Activated CD4-positive, alpha-beta T cell treated with anti-CD3 and anti-CD28 coated beads for 24 hours (primary cell): ENCODE measurements at places on chromosomes 6 and 20.

DNA sequence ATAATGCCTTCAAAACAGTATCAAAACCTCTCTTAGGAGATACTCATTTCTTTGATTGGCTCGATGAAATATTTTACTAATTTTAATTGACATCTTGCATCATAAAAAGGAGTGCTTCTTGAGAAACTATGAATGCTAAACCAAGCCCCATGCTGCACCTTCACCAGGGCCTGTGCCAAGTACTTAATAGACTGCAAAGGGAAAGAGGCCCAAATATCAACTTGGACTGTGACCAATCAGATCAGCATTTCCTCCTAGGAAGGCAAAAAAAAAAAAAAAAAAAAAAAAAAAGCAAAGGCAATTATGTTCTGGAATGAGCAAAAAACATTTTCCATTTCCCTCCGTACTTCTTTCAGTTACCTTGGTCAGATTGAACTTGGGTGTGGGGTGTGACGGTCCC lies 253.0 kb upstream of the SOX4 start:
- no peak for DNase-seq

DNA sequence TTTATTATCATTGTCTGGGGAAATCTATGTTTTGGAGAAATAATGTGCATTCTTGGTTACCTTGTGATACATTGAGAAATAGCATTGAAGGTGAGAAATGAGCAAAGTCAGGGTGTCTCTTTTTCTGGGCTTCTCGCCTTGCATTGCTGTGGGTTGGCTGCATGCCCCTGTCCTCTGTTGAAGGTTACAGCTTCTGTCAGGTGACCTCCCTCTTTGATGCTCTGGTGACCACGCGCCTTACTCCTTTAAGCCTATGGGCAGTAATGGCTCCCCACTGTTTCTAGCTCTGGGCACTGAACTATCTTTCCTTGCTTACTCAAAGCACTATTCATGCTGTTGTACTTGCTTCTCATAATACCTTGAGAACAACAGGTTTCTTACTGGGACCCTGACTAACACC lies 14.6 kb downstream of the ADGRB3 start:
- no peak for DNase-seq

DNA sequence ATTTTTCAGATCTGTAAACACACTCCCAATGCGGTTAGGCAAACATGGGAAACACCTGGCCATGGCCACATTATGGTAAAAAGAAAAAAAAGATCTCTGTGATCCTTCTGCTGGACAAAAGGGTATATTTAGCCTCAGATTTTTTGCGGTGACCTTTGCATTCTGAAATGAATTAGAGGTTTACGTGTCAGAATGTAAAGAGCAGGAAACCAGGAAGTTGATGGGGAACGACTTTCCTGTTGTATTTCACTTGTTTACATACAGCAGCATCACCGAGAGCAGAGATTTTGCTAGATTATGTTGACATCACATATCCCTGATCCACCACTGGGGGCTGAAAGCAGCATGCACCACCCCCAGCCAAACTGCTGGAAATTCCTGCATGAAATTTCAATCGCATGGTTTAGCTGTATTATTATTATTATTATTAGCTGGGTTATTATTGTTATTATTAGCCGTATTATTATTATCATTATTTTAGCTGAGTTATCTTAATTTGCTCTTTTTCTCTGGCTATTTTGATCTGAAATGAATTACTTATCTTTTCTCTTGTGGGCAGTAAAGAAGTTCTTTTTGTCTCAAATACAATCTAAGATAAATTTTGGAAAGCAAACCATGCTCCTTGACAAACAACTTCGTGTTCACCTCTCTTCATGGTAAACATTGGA lies 189.4 kb downstream of the ZFP64 start:
- no peak for DNase-seq

DNA sequence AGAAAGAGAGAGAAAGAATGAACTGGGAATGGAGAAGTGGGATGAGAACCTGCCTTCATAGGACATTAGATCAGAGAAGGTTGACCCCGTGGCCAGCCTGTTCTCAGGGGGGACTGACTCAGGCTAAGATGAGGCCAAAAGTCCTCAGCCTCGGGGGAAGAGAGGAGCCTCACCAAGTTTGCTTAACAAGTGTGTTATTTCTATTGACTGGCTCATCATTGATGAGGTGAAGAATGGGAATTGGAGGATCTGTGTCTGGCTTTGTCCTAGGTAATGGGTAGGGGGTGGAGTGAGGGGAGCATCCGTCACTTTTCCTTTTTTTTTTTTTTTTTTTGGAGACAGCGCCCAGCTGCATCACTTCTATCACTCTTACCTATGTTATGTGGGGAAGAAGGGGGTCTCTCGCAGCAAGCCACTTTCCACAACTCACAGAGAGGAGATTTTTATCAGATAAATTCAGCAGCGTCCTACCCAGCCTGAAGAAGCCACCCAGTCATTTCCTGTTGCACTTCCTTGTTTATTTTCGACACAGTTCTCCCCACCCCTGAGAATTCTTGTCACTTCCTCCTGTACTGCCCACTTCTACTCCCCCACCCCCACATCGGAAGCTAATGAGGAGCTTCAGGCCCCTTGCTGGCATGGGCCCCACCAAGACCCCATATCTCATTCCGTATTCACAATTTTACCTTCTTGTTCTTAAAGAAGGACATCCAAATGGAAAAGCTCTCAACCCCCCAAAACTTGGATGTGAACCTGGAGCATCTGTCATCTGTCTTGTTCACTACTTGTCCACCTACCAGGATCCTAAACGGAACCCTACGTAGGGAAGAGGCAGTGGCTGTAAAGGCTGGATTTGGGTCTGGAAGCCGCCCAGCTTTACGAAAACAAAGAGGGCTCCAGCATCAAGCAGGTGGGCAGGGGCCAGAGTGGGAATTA lies 2.8 kb upstream of the RNASET2 start:
- no peak for DNase-seq

GRCh38 chr6:41757931-41758640 lies 10.9 kb upstream of the PGC start:
- no peak for DNase-seq

DNA sequence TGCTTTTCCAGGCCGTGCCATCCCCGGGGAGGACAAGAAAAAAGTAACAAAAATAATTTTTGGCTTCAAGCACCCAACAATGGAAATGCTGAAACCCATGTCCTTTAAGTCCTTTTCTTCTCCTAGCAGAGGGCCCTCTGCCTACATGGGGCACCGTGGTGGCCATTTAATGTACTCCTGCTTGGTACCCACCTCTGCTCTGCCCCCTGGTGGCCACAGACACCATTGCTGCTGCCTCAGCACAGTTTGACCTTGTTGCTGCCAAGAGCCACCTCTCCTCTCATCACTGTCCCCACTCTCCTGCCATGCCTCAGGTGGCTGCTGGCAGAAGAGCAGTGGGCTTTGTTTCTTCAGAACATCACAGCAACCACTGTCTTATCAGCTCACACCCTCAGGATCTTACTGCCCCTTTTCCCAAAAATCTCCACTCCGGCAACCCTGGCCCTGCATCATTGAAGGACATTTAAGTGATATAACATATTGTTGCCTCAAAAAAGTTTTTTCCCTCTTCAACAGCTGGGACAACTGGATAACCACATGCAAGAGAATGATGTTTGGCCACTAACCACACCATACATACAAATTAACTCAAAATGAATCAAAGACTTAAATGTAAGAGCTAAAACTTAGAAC lies 12.9 kb upstream of the ARMC2 start:
- peak; percentile 75 for DNase-seq

- DNase-seq = peak; percentile 25
These were observed 339.6 kb downstream of the ARHGAP18 start for GRCh38 chr6:129370268-129370916.

GRCh38 chr6:108781419-108782100 lies 66.7 kb upstream of the ARMC2 start:
- peak; percentile 3 for DNase-seq

- DNase-seq = no peak
These were observed 202.5 kb upstream of the ASCC3 start for GRCh38 chr6:101083533-101084175.

GRCh38 chr6:107704347-107705013 lies 119.6 kb downstream of the SCML4 start:
- DNase-seq = peak; percentile 23

- DNase-seq = no peak
These were observed 300.8 kb downstream of the PHF3 start for GRCh38 chr6:63936399-63936798.

DNA sequence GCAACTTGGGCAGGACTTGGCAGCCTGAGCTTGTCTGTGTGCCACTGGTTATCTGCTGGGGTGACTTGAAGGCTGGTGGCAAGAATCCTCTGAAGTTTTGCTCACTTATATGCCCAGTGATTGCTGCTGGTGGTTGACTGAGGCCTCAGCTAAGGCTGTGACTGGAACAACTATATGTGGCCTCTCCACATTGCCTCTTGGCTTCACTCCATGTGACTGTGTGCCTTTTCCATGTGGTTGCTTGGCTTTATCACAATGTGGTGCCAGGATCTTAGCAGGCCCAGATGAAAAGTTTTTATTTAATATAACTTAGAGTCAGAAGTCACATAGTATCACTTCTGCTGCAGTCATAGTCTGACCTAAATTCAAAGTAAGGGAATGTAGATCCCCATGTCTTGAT lies 104.5 kb downstream of the ADAT2 start:
- no peak for DNase-seq

DNA sequence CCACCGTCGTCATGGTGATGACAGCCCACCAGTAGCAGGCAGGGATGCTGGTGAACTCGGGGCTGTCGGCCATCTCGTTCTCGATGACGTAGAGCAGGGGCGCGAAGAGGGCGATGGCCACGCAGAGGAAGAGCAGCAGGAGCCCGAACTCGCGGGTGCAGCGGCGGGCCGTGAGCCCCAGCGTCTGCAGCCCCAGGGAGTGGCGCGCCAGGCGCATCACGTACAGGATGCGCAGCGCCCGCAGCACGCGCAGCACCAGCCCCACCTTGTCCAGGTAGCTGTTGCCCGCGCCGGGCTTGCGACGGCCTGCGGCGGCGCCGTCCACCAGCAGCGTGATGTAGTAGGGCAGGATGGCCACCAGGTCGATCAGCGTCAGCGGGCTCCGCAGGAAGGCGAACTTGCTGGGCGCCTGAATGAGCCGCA lies 18.6 kb downstream of the KCNG1 start:
- DNase-seq = no peak

DNA sequence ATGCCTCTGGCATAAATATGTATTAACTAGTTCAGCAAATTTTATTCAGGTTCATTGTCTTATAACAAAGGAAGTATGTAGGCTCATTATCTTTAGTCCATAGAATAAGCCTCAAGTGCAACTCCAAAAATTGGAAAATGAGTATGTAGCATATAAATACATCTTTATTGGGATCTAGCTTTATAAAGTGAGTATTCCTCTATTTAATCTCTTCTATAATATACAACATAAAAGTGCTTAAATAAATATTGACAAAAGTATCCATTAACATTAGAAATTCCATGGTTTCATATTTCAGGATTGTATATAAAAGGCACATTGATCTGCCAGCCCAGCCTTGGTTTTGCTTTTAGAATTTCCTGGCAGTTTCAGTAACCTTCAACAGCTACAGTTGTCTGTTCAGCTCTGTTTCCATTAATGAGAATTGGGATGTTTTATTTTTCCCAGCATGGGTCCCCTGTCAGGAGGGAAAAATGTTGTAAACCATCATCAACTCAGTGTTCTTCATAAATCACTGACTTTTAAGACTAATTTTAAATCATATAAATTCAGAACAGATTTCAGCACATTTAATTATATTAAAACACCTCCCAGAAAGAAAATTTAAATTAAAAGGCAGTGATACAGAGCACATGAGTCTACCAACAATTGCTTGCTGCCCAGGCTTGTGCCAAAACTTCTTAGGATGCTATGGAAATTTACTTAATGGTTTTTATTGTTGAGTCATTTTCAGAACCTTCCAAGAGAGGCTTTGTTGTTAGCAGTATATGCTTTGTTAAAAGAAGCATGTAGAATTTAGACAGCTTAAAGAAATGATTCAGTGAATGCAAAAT lies 119.7 kb downstream of the ADGRG6 start:
- no peak for DNase-seq

DNA sequence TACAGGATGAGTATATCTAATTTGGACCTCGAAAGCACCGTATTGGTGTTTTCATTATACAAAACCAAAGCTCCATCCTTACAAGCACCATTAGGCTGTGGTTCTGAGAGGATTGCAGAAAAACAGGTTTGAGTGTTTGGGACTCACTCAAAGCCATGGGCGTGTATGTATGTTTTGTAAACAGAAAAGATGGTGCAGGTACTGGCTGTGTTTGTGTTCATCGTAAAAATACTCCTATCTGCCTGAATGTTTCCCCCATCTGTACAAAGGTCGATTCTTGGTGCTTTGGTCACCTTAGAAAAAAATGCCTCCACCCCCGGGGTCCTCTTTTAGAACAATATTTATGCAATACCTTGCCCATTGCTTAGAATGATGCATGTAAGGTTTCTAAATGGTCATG lies 286.6 kb downstream of the TSHZ2 start:
- DNase-seq = no peak

DNA sequence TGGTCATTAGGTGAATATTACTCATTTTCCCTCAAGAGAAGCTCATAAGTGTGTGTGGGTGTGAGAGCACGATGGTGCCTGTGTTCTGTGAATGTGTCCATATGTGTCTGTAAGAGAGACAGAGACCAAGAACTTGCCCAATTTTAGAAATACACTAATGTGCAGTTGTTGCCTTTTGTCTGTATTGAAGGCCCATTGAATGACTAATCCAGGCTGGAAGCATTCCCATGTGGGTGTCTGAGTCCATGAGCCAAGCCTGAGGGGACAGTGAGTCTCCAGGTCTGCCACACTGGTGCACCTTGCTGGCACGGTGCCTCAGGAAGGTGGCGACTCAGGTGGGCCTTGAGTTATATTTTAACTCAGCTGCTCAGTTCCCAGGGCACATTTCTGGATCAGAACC lies 25.5 kb upstream of the ASXL1 start:
- DNase-seq = no peak

GRCh38 chr6:147194652-147195411 lies 9.4 kb upstream of the STXBP5 start:
- DNase-seq = no peak

DNA sequence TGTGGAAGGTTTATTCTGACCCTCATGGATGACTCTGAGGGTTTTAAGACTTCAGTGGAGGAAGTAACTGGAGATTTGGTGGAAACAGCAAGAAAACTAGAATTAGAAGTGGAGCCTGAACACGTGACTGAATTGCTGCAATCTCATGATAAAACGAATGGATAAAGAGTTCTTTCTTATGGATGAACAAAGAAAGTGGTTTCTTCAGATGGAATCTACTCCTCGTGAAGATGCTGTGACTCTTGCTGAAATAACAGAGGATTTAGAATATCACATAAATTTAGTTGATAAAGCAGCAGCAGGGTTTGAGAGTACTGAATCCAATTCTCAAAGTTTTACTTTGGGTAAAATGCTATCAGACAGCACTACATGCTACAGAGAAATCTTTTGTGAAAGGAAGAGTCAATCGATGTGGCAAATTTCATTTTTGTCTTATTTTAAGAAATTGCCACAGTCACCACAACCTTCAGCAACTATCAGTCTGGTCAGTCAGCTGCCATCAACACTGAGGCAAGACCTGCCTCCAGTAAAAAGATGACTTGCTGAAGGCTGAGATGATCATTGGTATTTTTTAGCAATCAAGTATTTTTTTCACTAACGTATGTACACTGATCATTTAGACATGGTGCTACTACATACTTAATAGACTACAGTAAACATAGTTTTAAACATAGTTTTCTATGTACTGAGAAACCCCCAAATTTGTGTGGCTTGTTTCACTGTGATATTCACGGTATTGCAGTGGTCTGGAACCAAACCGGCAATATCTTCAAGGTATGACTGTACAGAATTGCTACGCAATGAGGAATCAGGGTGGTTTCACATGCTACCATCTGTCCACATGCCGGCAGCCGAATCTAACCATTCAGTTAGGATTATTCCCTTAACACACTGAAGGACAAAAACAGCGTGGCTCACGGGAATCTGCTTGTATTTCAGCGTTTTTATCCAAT lies 149.0 kb downstream of the MYB start:
- no peak for DNase-seq
